ENCODE measurements at places on chromosomes 3 and 15. TPM values are rescaled to one million over a fixed set of nuclear protein-coding genes. Genes with fewer than 3 reads are reported as not detected.

GRCh38 chr3:130661140-130661891 is 85.3 kb downstream of the PIK3R4 start:
- no peak for DNase-seq

HHATL gene
- not detected for total RNA-seq

DNA sequence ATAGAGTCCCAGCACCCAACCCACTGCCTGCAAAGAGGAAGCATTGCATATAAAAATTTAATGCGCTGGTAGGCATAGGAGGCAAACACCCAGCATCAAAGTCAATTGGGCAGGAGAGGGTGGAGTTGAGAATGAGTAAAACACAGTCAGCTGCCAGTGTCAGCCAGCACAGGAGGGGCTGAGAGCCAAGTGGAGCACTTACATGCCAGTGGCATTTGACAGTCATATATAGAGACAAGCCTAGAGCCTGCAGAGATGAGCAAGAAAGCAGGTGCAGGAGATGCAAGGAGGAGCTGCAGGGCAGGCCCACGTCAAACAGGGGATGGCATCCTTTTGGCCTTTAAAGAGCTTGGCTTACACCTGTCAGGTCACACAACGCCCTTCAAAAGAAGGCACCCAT is 27.6 kb upstream of the ZFAND6 start:
- no peak for DNase-seq

UQCC5 gene
- total RNA-seq, result 5.4 TPM

GRCh38 chr3:14324224-14324944 is 78.0 kb upstream of the SLC6A6 start:
- no peak for DNase-seq

- no peak for DNase-seq
These were observed 590.2 kb downstream of the RBMS3 start for GRCh38 chr3:29871087-29871486.

Measured in NCI-H460 (cell line).